Activated naive CD4-positive, alpha-beta T cell treated with anti-CD3 and anti-CD28 coated beads, Interleukin-2, amount 10 ng/mL, durations not matched to agents 7 days and 5 days (primary cell): ENCODE measurements at places on chromosomes 7 and 10.

- DNase-seq = no peak
These were observed 4.1 kb upstream of the CDK14 start for GRCh38 chr7:90592033-90592432.

DNA sequence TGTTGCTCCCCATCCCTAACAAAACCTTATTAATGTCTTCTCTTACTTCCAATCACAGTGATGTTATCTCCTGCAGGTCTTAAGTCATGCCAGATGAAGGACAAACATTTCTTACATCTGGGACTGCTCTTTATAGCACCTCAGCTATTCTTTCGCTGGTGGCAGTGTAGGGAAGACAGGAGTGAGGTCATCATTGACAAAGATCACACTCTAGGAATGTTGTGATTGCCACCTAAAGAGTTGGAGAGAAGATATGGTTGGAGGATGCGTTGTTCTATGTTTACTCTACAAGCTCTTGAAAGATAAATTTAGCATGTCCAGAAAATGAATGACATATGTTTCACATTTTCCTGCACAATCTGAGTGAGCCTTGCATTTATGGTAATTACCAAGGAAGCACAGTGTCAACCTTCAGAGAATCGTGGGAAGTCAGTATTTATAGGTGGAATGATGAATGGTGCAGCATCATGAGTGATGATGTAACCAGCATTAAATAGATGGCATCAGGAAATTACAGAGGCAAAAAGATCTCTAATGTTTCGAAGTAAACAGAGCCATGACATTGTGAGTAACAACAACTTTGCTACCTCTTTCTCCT is 188.1 kb upstream of the STEAP1 start:
- no peak for DNase-seq

DNA sequence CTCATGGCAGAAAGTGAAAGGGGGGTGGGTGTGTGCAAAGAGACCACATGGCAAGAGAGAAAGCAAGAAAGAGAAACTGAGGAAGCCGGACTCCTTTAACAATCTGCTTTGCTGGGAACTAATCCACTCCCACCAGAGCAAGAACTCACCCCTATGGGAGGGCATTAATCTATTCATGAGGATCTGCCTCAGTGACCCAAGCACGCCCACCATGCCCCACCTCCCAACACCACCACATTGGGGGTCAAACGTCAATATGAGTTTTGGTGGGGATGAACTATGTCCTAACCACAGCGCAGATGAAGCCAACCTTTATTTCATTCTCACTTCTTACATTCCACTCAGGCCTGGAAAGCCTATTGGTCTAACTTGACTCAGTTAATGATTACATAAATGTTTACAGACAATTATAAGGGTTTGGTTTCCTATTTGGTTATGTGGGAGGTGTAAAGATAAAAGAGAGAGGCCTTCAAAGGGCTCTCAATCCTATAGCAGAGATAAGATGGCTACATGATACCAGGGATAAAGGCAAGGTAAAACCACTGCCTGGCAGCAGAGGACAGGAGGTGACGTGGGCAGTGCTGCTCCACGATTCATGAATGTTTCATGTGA is 601.8 kb downstream of the PARD3 start:
- DNase-seq = no peak

GRCh38 chr7:22591271-22591670 is 91.3 kb upstream of the STEAP1B start:
- no peak for DNase-seq

- no peak for DNase-seq
These were observed 74.0 kb downstream of the MICALL2 start for GRCh38 chr7:1385086-1385808.

GRCh38 chr10:96588060-96588554 is 1.3 kb upstream of the TM9SF3 start:
- no peak for DNase-seq

DNA sequence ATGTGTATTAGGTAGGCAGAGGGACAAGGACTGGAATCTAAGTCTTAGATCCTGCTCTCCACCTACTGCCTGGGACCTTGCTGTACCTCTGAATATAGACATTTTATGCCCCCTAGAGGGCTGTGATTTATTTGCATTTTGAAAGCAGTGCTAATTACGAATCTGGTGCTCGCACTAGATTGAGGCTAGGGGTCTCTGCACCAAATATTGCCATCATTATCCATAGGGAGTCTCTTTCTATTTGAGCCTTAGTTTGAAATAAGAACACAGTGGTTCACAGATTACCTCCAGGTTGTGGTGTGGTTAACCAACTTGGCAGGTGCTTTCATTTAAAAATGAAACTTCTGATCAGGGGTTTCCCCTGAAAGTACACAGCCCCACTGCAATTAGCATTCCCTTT is 41.8 kb downstream of the CNNM1 start:
- DNase-seq = peak; percentile 34

- no peak for DNase-seq
These were observed 33.4 kb downstream of the INPP5A start for GRCh38 chr10:132570771-132571649.

GRCh38 chr7:122433765-122434164 is 129.2 kb upstream of the FEZF1 start:
- DNase-seq = no peak

DNA sequence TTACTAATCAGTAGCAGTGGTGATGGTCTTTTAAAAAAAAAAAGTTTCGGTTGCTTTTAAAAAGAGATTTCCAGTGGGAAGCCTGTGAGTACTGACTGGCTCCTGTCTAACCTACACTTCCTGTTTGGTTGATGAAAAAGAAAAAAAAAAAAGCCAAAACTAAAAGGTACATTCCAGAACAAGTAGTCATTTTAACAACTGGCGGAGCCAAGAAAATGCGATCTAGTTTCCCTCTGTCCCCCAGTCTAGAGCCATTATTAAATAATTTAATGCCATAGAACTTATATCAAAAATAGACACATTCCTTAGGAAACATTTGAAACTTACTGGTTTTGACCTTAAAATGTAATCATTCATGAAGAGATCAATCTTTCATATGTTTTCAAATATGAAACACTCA is 254.2 kb upstream of the C7orf33 start:
- no peak for DNase-seq

GRCh38 chr10:132847416-132847777 is 61.5 kb upstream of the NKX6-2 start:
- no peak for DNase-seq

DNA sequence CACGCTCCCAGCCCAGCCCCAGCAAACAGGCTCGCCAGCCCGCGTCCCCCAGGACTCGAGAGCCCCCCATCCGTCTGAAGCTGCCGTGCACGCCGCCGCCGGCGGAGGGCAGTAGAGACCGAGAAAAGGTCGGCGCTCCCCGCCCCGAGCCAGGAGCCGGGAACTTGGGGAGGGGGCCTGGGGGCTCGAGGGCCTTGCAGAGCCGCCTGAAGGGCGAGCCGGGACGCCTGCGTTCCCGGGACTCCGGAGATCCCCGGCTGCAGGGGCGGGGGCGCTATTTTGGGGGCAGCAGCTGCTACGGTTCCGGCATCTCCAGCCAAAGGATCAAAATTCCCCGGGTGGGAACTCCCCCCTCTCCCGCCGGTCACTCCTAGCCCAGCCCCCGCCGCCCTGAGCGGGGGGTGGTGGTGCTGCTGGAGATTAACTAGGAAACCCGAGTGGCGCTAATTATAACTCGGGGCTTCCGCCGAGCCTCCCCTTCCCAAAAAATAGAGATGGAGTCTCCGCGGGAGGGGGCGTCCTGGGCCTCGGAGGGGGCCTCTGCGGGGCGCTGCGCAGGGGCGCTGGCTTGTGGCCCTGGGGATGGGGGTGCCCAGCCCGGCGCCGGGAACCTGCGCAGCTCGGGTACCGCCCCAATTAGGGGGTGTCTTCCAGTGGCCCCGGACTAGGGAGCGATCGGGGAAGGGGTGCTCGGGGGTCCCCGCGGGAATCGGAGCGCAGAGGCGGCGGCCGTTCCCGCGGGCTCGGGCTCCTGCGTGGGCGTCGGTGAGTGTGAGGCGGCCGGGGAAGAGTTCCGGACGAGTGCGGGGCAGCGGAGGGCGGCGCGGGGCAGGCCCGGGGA is 608 bp downstream of the ACHE start:
- peak; percentile 65 for DNase-seq

GRCh38 chr10:28842321-28842720 is 165.0 kb downstream of the BAMBI start:
- no peak for DNase-seq

GRCh38 chr10:52805414-52806285 is 33.1 kb upstream of the MBL2 start:
- no peak for DNase-seq

- no peak for DNase-seq
These were observed 19.2 kb downstream of the YKT6 start for GRCh38 chr7:44220046-44220357.

DNA sequence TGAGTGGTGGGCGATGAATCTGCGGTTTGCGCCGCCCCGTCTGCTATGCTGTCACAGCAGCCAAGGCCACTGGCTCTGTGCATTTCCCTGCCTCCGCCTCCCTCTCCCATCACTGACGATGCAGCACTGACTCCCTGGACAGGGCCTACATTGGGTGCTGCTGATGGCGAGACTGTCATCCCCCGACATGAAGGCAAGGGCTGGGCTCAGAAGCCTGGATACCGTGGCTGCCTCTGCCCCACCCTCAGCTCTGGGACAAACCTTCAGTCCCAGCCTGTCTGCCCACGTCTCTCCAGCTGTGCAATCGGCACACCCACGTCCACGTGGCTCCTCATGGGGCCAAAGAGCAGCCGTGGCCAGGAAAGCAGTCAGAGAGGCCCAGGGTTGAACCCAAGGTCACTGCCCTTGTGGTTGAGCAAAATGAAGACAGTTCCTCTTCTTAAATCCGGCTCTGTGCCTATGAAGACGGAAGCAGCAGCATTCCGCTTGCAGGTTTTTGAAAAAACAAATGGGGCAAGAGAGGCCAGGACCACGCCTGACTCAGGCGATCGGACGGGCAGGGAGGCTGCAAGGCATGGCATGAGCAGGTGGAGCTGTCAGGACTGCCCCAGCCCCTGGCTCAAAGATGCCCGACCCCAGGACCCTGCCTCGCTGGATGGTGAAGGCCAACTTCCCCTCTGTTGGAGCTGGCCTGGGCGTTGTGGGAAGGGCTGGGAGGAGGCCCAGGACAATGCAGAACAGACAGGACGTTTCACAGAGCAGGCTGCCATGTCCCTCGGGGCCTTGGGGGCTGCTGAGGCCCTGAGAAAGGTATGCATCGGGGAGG is 517.5 kb downstream of the DNAJB6 start:
- DNase-seq = no peak
